Gastroesophageal sphincter (tissue), 4 donors: ENCODE measurements at places on chromosomes 5 and 9. TPM values are rescaled to one million over a fixed set of nuclear protein-coding genes. Genes with fewer than 3 reads are reported as not detected.

- ATAC-seq: no peak
Observed at GRCh38 chr5:80797428-80798024, 142.7 kb upstream of the DHFR start.

Gene GFI1B
- not detected for total RNA-seq

DNA sequence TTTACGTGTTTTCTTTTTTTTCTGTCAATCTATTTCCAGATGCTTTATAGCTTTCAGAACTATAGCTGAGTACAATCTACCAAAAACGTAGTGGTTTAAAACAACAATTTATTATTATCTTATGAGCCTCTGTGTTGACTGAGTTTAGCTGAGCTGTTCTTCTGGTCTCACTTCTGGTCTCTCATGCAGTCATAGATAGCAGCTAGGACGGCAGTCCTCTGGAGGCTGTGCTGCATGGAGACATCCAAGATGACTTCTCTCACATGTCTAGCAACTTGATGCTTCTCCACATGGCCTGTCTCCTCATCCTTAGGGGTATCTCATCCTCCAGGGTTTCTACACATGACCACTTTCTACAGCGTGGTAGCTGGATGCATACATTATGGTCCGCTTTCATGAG is 22.0 kb upstream of the RAD23B start:
- ATAC-seq: no peak

GRCh38 chr9:119722384-119722783 is 353.1 kb upstream of the BRINP1 start:
- ATAC-seq: no peak

- no peak for ATAC-seq
Observed at GRCh38 chr9:134215699-134216448, 51.5 kb upstream of the RNU6ATAC start.

Gene PTGES
- 15.1 TPM for total RNA-seq

Gene SPINK4
- not detected for total RNA-seq
